Inflammatory macrophage treated with lipopolysaccharide for 1 hour (primary cell): ENCODE measurements at places on chromosomes 3 and 15.

GRCh38 chr3:32794487-32795308, 23.1 kb upstream of the TRIM71 start:
- DNase-seq, result no peak

DNA sequence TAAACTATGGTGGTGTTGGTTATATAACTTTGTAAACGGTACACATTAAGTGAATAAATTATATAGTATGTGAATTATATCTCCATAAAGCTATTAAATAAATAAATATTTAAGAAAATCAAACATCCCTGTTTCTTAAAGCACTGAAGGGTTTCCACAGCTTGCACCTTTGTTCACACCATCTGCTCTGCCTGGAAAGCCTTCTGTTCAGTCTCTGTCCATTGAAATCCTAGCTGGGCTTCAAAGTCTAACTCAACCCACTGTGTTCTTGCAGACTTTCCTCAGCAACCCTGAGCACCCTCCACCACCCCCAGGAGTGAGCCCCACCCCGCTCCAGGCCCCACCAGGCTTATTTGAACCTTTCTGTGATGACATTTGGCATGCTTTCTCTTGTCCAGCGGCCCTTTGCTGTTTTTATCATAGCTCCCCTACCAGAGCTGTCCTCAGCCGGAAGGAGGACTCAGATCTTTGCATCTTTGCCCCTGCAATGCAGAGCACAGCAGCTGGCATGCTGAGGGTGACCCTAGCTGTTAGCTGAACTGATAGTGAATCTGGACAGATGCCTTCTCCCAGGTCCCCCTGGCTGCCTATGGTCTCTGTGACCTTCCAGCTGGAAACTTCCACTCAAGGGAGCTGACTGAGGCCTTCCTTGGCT, 105.2 kb downstream of the DAPK2 start:
- no peak for DNase-seq

DNA sequence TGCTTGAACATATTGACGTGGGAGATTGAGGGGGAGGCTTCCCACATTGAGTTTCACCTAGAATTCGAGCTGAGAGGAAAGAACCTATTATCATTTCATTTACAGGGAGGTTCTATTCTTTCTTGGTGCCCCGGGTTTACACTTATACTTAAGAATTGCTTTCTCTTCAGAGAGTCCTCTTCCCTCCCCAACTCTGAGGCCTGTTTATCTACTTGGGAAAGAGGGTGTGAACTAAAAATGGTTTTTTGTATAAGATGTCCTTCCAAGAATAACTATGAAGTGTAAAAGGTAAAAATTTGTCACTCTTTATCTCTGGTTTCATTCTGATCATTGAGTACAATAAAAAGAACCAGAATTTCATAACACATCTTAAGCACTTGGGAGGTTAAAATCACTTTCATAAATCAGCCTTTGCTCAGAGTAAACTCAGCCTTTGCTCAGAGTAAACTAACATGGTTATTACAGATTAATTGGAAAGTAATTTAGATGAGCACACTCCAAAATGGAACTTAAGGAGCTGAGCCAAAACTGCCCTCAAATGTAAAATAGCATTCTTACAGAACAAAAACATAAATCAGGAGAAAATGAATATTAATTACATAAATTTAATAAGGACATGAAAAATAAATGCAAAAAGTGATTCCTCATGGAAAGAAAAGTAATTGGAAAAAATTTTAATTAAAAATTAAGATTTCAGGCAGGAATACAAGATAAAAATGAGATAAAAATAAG, 75.2 kb downstream of the GADL1 start:
- no peak for DNase-seq

- DNase-seq, result peak; percentile 21
Observed at GRCh38 chr3:23067116-23067515, 136.0 kb upstream of the UBE2E2 start.

GRCh38 chr3:53122933-53123305, 7.3 kb downstream of the RFT1 start:
- DNase-seq, result peak; percentile 96

- DNase-seq, result peak; percentile 84
Observed at GRCh38 chr3:194685718-194686413, at the start of gene FAM43A. Gene FAM43A, plus strand, starts transcription at chr3:194685883. Its CDS starts 944 bp downstream, at chr3:194686827.

DNA sequence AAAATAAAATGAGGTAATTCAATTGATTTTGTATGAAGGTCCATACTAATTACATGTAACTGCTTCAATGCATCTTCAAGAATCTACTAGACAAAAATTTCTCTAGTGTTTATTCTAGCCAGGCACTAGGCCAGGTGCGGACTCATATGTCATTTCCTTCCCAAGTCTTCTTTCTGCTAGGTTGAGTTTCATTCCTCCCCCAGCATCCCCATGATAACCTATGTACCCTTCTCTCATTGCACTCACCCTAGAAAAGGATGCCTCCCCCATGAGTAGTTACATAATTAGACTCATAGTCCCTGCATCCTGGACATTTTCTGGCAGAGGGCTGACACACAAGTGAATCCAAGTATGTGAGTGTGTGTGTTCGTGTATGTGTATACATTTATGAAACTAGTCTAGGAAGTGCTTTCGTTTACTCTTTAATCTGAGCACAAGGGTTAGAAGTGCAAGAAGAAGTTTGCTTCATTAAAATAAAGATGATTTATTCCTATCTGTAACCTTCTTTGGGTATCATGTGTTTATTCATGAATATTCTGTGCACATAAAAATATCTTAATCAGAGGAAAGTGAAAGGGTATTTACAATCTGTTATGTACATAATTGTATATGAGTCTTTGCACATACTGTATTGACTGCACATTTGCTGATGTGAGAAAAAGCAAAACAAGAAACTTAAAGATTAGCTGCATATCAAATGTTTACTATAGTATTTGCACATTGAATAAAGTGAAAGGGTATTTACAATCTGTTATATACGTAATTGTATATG, 585.6 kb upstream of the ZNF717 start:
- DNase-seq, result no peak
